ENCODE measurements at places on chromosomes 12 and 14. TPM values are rescaled to one million over a fixed set of nuclear protein-coding genes. Genes with fewer than 3 reads are reported as not detected.

GRCh38 chr14:96162741-96163140 lies 41.9 kb upstream of the BDKRB2 start:
- no peak for DNase-seq

DNA sequence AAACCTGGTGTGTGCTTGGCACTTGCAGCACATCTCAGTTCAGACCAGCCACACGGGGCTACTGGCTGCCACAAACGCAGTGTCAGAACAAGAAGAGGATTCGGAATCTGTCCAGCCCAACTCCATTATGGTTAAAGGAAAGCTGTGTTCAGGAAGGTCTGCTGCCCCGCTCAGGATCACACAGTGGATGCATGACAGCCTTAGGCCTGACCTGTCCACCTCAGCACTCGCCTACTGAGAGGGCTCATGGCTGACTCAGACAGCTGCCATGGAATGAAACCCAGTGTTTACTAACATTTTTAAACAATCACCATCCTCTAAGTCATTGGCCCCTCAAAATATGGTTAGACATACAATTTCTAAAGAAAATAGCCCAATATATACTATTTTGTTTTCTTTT lies 5.6 kb upstream of the NIN start:
- no peak for DNase-seq

GRCh38 chr12:9969673-9970072 lies 1.5 kb upstream of the CLEC12A start:
- no peak for DNase-seq

GRCh38 chr12:65986047-65986446 lies 144.5 kb downstream of the LLPH start:
- no peak for DNase-seq

DNA sequence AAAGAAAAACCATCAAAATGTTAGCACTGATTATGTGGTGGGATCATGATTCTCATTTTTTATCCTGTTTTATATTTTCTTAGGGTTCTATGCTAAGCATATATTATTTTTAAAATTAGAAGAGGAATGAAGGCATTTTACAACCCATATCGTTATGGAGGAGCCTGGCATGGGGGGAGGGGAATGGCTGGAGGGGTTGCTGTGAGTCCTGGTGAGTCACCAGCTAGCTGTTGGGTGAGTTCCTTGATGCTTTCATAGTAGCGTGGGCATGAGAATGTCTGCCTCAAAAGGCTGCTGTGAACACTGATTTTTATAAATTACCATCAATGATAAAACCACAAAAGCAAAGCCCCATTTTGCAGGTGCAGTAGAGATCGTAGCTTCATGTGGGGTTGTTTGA lies 46.9 kb downstream of the C14orf132 start:
- no peak for DNase-seq

DNA sequence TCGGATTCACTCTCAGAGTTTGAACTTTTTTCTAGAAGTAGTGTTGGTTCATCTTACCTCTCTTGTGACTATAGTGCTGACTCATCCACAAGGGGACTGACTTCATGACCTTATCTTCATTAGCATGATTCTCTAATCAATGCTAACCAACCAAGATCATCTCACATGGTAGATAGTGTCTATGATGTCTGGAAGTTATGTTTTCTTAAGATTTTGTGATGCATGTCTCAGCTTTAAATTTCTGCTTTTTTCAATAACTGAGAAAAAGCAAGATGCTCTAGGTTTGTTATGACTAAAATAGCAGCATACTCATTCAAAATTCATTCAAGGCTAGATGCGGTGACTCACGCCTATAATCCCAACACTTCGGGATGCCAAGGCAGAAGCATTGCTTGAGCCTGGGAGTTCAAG lies 12.3 kb upstream of the SLC35E3 start:
- no peak for DNase-seq

DNA sequence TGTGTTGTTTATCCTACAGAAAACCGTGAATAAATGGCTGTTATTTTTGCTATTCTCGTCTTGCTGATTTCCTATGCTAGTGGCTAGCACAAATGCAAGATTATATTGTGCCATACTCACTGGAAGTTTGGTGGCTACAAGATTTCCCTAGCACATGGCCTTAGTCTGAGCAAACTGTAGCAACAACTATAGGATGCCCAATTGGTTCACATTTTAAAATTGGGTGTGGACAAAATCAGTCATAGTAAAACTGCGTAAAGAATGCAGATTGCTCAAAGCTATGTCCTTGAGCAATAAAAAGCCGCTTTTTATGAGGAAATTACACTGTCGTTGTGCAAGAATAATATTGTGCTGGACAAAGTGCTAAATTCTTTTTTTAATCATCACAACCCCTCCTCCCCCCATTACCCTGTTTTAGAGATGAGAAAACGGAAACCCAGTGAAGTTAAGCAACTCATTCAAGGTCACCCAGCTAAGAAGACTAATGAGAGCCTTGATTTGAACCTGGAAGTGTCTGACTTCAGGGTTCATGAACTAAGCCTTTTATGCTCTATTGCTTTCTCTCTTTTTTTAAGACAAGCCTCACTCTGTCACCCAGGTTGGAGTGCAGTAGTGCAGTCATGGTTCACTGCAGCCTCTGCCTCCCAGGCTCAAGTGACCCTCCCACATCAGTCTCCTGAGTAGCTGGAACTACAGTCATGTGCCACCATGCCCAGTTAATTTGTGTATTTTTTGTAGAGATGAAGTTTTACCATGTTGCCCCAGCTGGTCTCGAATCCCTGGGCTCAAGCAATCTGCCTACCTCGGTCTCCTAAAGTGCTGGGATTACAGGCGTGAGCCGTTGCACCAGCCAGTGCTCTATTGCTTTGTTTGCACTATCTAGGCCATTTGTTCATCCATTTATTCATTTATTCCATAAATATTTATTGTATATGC lies 73.6 kb downstream of the SRGAP1 start:
- DNase-seq = no peak

DNA sequence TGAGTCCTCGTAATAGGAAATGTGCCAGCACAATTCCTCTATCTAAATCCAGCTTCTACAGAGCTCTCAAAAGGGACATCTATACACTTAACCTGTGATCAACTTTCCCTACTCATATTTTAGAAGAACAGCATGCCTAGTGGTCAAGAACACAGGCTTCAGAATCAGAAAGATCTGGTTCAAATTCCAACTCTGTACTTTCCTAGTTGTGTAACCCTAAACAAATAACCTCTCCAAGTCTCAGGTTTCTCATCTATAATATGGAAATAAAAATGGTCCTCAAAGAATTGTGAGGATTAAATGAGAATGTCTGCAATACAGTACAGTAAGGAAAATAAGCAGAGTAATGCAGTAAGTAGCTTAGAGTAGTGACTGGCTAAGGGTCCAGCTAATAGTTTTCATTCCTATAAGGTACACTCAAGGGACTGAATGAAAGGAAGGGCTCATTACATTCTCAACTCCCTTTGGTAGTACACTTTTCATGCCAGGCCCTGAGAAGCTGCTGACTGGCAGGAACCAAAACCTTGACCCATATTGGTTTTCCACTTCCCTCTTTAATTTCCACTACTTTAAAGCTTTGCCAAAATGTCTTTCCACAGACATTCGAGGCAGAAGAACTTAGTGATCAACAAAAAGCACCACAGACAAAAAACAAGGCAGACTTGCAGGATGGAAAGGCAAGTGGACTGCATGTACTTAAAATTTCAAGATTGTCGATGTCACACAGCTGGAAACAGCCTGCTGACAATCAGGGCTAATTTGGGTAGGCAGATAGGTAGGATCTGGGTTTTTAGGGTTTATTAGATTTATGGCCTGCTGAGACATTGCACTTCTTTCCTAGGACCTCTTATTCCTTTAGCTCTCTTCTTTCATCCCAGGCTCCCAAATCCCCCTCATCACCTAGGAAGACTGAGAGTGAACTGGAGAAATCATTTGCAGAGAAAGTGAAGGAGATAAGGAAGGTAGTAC lies 4.3 kb downstream of the CCDC196 start:
- no peak for DNase-seq

DNA sequence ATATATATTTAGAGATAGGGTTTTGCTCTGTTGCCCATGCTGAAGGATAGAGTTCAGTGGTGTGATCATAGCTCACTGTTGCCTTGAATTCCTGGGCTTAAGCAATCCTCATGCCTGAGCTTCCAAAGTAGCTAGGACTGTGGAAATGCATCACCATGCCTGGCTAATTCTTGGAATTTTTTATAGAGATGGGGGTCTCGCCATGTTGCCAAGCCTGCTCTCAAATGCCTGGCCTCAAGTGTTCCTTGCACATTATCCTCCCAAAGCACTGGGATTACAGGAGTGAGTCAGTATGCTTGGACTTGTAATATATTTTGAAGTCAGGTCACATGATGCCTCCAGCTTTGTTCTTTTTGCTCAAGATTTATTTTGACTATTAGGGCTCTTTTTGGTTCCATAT lies 178.0 kb downstream of the RPAP3 start:
- DNase-seq = no peak

DNA sequence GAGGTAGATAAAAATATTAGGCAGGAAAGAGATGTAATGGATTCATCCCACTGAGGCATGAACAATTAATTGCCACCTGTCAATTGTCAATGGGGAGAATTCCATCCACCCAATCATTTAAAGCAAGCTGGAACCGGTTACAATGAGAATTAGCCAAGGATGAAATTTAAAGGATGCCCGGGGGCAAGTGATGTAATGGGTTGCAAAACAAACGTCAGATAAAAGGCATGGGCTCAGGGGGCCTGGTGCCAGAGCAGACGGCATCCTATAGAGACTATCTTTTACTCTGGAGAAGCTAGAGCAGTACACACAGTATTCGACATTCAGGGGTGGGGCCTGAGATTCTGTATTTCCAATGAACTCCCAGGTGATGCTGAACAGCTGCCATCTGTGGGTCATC lies 80.5 kb upstream of the ZFP36L1 start:
- no peak for DNase-seq

DNA sequence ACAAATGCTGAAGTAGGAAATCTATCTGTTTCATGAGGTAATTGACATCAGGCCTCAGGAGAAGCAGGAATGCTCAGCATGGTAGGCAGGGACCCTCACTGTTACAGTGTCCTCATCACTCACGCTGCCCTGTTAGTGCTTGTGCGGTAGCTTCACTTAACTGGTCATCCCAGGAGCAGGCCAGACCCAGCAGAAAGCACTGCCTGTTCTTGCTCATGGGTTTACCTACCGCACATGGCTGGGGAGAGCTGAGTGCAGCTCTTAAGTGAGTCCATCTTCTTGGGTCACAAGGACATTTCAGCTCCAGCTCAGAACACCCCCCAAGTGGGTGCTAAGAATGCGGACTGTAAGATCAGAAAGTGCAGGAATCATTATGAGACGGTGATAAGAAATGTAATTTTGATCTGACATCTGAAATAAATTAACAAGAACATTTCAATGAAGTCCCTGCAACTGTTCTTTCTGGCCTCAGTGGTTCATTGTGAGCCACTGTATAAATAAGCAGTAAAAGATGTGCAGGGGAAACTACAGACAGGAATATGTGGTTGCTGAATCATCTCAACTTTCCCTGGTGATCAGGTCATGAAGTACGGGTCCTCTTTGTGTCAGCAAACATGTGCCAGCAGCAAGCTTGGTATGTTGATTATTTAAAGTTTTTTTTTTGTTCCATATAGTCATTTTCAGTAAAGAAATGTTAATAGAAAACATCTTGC lies 757.7 kb upstream of the TMEM132C start:
- no peak for DNase-seq

GRCh38 chr12:49230176-49230804 lies 34.6 kb upstream of the TUBA1C start:
- DNase-seq = no peak

- DNase-seq = no peak
These were observed 15.8 kb upstream of the VRK1 start for GRCh38 chr14:96781371-96781770.

- DNase-seq = no peak
These were observed 379.0 kb downstream of the DAD1 start for GRCh38 chr14:22210026-22210425.

- no peak for DNase-seq
These were observed 99.8 kb upstream of the SEL1L start for GRCh38 chr14:81633496-81633895.

DNA sequence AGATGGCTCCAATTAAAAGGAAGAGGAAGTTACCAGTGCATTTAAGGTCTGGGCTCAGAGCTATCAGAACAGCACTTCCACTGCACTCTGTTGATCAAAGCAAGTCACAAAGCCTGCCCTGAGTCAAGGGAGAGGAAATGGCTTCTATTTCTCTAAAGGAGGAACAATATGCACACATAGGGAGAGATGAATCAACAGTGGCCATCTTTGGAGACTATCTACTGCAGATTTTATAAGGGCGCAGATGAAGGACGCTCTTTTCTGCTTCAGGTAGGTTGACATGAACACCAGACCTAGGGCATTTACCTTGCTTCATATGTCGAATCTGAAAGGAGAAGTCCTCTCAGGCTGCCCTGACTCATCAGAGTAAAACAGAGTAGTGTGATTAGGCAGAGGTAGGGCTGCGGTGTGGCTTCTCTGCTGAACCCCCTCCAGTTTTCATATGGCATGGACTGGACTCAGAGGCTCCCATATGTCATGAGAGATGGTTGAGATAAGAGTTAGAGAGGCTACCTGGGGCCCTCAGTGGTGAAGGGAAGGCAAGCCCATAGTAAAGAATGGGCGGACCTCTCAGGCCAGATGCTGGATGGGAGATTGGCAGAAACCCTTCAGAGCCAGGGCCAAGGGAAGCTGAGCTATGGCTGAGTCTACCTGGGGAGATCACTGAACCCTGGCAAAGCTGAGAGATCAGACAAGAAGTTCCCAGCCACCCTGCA lies 84.4 kb downstream of the ARF6 start:
- no peak for DNase-seq

DNA sequence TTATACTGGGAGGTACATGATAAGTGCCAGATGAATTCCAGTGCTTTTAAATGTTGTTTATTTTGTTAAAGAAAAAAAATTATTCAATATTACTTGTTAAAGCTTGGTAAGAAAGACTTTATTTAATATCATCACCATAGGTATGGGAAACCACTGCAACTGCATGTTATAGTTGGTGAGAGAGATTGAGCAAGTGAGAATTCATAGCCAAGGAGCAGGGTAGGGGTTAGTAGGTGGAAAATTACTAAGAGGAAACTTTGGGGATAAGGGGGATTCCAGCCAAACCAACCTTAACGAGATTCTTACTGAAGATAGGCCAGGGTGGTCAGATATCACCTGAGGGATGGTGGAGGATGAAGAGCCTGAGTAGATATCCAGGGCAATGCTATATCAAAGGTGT lies 38.4 kb downstream of the SLC16A7 start:
- no peak for DNase-seq

GRCh38 chr12:104877103-104877705 lies 80.9 kb downstream of the SLC41A2 start:
- peak; percentile 47 for DNase-seq

The RTL1 gene
- total RNA-seq = not detected

The FOXG1 gene
- total RNA-seq = not detected

The SLC10A1 gene
- not detected for total RNA-seq

The TCL1B gene
- total RNA-seq = not detected

The CLEC14A gene
- total RNA-seq = 33.1 TPM

The CARMIL3 gene
- 0.12 TPM for total RNA-seq

The C14orf180 gene
- 53.8 TPM for total RNA-seq

The C12orf42 gene
- total RNA-seq = not detected

Data from left ventricle myocardium superior (tissue), 1 donor.